ENCODE measurements at places on chromosomes 11 and 22.

DNA sequence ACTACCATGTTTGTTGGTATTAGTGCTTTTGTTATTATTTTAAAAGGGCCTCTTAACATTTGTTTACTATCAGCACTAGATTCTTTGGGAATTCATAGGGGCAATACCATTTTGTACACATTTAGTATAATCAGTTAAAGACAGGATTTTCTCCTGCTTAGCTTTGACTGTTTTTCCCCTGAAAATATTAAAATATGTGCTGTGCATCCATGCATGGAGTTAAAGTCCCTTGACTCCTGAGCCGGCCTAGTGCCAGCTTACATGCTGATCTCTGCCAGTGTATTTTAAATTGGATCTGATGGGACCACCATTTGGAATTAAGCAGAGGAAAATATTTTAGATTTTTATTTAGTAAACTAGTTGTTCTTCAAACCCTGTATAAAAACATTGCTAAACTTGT lies 161.4 kb downstream of the METTL15 start:
- DNase-seq, result no peak

DNA sequence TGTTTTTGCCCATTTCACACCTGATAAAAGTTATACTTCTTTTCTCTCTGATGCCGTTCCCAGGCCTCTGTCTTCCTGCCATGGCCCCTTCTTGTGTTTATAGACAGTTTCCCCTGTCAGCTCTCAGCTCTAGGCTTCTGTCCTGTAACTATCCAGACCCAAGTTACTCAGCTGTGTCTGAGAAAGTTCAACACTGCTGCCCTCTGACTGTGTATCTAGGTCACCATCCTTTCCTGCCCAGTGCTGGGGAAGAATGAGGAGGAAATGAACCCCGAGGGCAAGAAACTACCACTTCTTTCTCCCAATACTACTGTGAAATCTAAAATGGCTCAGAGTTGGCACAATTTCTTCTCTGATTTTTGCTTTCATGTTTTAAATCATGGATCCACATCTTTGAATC lies 29.6 kb downstream of the SNX19 start:
- no peak for DNase-seq

GRCh38 chr11:2698386-2699184 lies 1.2 kb downstream of the KCNQ1OT1 start:
- no peak for DNase-seq

DNA sequence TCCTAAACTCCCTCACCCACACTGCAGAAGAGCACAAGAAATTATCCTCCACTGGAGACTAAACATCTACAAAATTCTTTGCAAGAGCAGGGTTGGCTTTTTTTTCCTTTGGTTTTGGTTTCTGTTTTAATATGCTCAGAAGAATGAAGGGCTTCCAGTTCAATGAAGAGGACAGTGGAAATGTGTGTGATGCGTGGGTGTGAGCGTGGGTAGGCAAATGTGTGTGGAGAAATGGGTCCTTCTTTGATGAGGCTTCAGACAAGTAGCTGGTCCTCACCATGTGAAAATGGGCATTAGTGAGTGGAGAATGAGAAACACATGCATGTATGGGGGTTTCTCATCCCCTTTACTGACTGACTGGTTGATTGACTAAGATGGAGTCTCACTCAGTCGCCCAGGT lies 263.3 kb upstream of the SYN3 start:
- DNase-seq, result no peak

- DNase-seq, result no peak
These were observed 49.9 kb upstream of the PDE3B start for GRCh38 chr11:14593671-14594070.

DNA sequence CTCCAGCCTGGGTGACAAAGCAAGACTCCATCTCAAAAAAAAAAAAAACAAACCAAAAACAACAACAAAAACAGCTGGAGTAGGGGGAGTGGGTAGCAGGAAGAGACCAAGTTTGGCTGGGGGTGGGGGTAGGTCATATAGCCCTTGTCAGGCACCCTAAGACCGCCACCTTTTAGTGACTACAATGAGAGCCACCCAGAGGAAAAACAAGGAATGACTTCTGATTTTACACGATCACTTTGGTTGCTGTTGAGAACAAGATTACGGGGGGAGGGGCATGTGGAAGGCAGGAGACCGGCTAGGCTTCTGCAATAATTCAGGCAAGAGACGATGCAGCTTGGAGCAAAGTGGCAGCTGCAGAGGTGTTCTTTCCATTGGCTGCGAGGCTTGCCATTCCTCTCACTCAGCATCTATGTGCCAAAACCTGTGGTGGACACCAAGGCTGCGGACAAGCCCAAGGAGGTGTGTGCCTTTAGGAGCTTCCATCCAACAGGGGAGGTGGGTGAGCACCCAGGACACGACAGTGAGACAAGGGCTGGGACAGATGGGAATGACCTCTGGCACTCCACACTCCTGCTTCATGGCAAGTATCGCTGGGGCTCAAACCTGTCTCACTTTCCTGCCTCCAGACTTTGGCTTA lies 1.7 kb downstream of the RPS19BP1 start:
- peak; percentile 49 for DNase-seq

DNA sequence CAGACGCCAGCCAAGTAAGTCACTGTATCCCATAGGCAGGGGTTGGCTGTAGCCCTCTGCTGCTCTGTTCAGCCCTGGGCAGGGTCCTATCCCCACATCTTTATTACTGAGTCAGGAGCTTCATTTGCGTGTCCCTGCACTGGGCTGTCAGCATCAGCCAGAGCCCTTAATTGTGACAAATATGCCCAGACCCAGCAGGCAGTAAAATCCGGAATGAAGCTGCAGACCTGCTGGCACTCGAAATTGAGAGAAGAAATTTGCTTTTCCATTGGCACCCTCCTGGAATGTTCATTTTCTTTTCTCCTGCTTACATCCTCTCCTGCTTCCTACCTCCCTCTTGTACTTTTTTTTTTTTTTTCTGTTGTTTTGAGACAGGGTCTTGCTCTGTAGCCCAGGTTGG lies 43.8 kb downstream of the CEP164 start:
- DNase-seq, result no peak

- peak; percentile 38 for DNase-seq
These were observed 30.0 kb upstream of the CABP7 start for GRCh38 chr22:29689880-29690213.

DNA sequence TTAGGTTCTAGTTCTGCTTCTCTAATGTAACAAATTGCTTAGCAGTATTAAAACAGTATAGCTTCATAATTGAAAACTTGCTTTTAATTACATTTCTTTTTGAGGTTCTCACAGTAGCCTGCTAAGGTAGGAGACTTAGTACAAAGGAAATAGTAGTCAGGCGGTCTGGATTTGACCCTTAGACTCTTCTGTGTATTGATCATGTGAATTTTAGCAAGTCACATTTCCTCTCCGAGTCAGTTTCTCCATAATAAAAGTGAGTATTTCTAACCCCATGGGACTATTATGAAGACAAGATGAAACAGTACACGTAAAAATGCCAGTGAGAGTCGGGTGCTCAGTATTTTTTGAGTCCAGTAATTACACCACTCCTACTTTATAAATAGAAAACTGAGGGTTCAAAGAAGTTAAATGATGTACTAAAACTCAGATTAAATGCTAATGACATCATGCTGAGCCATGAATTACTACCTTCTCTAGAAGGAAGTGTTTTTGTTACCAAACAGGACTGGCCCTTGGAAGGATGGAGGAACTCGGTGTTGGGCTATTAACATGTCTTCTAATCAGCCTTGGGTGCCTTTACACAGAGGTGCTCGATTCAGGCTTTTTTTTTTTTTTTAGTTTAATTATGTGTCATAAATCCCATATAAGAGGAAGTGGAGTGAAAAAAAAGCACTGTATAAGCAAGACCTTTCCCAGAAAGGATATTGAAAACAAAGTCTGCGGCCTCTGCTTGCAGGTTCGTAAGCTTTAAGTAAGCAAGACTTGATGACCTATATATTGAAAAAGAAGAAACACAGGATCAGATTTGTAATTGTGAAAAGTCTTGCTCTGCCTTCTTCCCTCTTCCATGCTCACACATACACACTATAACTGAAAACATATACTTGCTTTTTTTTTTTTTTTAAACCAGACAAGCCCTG lies 109.0 kb downstream of the EMSY start:
- no peak for DNase-seq

- no peak for DNase-seq
These were observed 154.5 kb downstream of the OR4C45 start for GRCh38 chr11:50187220-50187619.

- DNase-seq, result no peak
These were observed 160.4 kb downstream of the ENTHD1 start for GRCh38 chr22:39733191-39733590.

DNA sequence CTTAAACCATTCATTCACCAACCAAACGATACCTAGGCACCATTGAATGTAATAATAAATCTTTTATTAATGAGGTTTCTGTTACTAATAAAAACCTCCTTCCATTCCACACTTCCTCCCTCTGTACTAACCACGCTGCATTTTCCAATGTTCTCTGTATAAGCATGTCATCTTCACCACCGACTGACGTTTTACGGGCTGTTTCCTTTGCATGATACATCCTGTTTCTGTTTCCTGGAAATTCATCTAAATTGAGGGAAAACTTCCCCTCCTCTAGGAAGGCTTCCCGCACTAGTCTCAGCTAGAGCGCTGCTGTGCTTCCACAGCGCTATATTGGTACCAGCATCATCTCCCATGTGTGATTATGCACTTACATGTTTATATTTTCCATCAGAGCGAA lies 2.1 kb downstream of the OR4D10 start:
- no peak for DNase-seq

DNA sequence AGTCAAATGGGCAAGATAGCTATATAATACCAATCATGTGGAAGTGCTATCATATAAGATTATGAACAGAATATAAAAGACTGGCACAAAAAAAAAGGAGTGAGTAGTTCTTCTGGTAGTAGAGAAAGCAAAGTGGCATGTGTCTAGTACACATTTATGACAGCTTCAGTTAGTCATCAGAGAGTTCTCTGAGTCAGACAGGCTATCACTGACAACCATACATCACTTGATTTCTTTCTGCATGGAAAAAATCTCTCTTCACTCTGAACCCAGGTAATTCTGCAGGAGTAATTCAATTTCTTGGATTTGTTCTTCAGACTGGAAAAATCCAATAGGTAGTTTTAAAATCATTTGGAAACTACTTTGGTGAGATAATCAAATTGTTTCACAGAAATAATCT lies 286.8 kb upstream of the ANO3 start:
- no peak for DNase-seq

- no peak for DNase-seq
These were observed 10.5 kb upstream of the MFNG start for GRCh38 chr22:37496651-37497050.

DNA sequence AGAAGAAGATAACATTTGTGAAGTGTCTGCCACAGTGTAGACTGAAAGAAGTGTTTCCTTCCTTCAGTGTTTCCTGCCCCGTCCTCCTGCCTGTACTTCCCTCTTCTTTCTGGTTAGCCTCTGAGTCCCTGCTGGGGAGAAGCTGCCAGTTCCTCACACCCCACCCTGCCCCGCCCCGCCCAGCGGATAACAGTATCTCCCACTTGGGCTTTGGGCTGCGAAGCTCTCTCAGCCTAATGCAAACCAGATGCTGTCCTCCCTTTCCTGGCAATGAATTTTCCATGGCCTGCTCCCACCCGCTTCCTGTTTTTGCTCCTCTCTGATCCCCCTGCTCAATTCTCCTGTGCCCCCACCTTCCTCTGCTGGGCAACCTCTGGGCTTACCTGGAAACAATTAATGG lies 5.2 kb upstream of the RAB3IL1 start:
- DNase-seq, result peak; percentile 25

Data from CD4-positive, alpha-beta T cell treated with Interleukin-1 beta for 1 hour (primary cell).